ENCODE measurements at places on chromosomes 1 and 21. TPM values are rescaled to one million over a fixed set of nuclear protein-coding genes. Genes with fewer than 3 reads are reported as not detected.

DNA sequence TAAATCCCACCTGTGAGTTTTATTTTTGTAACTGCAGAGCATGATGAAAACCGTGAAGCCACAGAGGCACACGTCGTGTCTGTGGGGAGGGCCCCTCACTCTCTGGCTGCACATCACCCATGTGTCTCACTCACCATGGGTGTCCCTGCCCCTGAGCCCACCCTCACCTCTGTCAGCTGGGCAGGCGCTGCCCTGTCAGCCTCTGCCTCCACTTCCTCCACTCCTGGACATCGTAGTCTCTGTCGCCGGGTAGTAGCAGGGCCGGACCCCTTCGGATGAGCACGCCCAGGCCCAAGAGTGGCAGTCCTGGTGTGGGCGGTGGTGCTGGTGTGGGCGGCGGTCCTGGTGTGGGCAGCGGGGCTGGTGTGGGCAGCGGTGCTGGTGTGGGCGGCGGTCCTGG is 37.3 kb downstream of the COL18A1 start:
- no peak for DNase-seq

DNA sequence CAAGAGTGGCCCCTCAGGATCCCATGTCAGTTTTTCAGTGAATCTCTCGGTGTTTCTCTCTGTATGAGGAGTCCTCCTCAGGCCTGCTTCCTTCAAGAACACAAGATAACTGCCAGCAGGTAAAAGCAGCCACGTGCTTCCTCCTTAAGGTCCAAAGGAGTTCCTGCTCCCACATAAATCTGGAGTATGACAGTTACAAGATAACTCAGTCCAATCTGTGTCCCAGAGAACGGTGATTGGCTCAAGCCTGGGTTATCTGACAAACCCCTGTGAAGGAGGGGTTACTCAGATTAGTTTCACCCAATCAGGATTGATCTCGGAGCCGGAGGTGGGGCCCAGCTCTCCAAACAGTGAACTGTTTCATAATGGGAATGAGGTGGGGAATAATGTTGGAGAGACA is 5.8 kb upstream of the ANKRD13C start:
- no peak for DNase-seq

DNA sequence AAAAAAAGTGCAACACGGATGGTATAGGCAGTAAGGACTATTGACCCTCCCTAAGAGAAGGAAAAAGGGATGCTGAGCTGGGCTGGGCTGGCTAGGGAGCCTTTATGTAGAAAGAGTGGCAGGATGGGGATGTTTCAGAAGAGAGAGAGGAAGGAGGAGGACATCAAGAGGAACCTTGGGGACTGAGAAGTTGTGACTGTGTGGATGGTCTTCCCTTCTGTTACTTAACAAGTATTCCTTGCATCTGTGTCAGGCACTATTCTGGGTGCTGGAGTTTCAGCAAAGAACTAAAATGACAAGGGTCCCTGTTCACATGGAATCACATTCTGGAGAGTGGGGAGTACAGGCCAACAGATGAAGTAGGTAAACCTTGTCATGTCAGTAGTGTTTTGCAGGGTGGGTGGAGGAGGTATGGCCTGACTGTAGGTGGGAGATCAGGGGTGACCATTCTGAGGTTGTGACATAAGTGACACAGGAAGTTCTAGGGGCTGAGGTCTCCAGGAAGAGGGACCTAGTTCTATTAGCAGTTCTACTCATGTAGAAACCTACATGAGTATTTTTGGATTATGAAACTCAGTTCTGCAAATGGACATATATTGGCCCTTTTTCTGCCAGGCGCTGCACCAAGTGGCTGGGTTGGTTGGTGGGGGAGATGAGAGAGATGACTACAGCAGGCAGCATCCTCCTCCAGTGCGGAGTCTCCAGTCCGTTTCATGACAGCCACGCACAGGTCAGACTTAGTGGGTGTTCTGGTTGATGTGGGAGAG is 53.8 kb downstream of the PRDM2 start:
- no peak for DNase-seq

- no peak for DNase-seq
Measured at GRCh38 chr1:170765712-170766330, 101.9 kb downstream of the PRRX1 start.

DNA sequence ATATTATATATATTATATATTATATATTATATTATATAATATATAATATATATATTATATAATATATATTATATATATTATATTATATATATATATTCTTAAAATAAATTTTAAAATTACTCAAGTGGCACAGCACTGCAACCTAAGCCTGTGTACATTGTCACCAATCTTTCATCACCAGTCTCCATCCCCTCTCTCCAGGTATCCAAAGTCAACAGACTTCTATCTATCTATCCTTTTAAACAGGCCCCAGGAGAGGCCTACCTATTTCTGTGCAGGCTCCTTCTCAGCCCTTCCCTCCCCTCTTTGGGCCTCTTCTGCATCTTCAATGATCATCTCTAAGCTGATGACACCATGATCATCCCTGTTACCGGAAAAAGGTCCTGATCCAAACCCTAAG is 111.7 kb downstream of the RHOU start:
- no peak for DNase-seq

DNA sequence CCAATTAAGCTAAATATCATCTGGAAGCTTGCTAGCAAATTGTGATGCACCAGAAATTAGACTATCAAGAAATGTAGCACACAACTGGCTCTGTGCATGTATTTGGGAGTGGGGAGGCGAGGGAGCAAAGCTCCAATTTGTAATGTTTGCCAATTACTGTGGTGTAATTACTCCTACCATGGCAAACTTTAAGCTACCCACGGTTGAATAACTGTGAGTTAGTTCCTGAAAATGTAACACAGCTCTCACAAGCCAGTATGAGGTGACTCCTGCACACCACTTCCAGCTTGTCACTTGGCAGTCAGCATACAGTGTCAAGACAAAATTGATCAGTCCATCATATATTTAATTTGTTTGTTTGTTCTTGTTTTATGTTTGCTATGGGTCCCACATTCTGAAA is 141.2 kb downstream of the TM2D1 start:
- no peak for DNase-seq

GRCh38 chr1:234089396-234089795 is 184.9 kb downstream of the SLC35F3 start:
- no peak for DNase-seq

- DNase-seq = no peak
Measured at GRCh38 chr1:202004711-202005110, 5.7 kb upstream of the ELF3 start.

DNA sequence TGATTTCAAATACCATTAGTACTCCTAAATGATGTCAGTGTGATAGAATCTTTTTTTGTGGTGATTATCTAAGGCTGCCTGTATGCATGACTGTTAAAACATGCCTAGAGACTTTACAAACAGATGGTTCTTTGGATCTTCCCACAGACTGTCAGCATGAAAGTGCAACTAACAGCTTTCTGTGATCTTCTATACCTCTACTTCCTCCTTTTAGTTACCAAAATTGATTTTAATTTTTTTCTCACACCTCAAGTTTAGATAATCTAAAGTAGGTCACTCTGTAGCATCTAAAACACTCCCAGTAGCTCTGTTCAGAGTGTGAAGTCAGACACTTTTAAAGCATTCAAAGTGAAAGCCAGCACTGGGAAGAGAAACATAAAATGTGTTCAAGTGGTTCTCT is 534.5 kb downstream of the PTPRC start:
- no peak for DNase-seq

GRCh38 chr1:204634260-204634910 is 51.2 kb downstream of the LRRN2 start:
- DNase-seq = no peak

DNA sequence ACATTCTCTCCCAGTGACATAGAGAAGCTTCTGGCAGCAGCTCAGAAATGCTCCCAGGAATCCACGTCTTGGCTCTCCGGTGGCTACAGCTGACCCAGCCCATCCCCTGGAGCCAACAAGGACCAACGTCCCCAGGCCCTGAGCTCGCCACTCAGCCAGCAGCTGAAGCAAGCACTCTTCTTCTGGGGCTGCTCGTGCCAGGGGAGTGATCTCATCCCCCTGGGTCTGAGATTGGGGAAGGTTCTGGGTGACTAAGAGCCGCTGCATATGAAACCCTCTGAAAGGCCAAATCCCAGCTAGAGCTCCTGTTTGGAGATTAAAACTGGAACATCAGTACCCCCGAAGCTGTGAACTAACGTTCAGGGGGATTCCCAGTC is 487.9 kb downstream of the NPHP4 start:
- DNase-seq = no peak

VANGL2 gene
- 6.5 TPM for total RNA-seq

NBPF26 gene
- total RNA-seq = 27.1 TPM

FAF1 gene
- total RNA-seq = 40.5 TPM
